M059J (cell line): ENCODE measurements at places on chromosomes 2 and 18. TPM values are rescaled to one million over a fixed set of nuclear protein-coding genes. Genes with fewer than 3 reads are reported as not detected.
A peak's percentile ranks its signal among the peaks of the same experiment; 100 is the strongest.

- no peak for DNase-seq
Measured at GRCh38 chr2:218726004-218726574, 15.5 kb downstream of the TTLL4 start.

GRCh38 chr2:230602562-230603230 lies 109.9 kb upstream of the CAB39 start:
- DNase-seq = no peak

- no peak for DNase-seq
Measured at GRCh38 chr2:217932803-217933616, 69.8 kb downstream of the TNS1 start.

DNA sequence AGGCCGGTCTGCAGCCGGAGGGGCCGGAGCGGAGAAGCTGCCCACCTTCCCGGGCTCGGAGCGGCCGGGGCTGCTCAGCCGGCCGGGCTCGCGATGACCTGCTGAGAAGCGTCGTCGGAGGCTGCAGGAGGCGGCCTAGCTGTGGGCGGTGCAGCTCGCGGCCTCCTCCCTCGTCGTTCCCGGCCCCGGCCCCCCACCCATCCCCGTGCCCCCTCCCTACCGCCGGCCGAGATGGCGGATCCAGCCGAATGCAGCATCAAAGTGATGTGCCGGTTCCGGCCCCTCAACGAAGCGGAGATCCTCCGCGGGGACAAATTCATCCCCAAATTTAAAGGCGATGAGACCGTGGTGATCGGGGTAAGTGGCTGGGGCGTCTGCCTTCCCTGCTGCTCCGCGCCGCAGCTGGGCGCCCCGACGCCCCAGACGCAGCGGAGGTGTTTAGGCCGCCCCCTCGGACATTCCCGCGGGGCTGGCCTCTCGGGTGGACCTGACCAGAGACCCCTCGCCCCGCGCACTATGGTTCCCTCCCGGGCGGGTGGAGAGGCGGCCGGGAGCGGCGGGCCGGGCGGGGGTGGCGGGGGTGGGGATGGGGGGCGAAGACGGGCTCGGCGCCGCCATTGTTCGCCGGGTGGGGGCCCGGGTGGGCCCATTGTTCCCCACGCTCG lies 492 bp downstream of the KIF5C start:
- no peak for DNase-seq

UGT1A8 gene
- total RNA-seq = not detected in 2 replicates

GRCh38 chr2:42961385-42961811 lies 169.0 kb upstream of the HAAO start:
- no peak for DNase-seq

ALPP gene
- 0.59 and 1.5 TPM in 2 replicates for total RNA-seq

HOXD12 gene
- total RNA-seq = 0.12 TPM in 1 of 2 replicates, not detected in the other

- DNase-seq = no peak
Measured at GRCh38 chr18:10797896-10798295, 272.1 kb downstream of the NAPG start.

- no peak for DNase-seq
Measured at GRCh38 chr2:42762823-42763804, 821 bp downstream of the OXER1 start.

CHRNG gene
- not detected in 2 replicates for total RNA-seq

DNA sequence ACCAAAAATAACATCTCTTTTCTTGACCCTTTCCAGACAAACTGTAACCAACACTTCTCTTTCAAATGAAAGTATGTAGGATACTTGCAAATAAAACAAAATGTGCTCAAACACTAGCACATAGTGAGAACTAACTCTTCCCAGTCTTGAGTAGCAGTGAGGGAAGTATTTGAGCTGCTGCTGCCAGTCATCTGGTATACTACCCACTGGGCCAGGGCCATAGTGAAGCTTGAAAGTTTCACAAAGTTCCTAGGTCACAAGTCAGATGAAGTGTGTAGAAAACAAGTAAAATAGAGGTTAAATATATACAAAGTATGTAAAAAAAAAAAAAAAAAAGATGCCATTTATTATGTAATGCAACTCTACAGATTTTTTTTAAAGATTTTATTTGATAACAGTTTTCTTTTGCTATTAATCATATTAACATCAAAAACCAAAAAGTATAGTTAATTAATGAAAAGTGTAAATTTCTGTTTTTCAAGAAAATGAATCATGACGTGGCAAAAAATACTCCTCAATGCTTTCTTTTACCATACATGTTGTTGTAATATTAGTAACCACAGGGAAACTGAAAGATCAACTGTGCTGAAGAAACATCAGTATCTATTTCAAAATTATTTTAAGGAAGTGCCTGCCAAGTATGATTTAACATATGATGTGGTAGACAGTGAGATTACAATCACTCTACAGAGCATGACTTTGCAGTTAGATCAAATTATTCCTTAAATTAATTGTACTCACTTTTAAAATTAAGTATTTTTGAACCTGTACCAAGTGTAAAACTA lies 21.6 kb upstream of the TRIB2 start:
- no peak for DNase-seq

REEP1 gene
- total RNA-seq = 2.5 and 3.4 TPM in 2 replicates

DNA sequence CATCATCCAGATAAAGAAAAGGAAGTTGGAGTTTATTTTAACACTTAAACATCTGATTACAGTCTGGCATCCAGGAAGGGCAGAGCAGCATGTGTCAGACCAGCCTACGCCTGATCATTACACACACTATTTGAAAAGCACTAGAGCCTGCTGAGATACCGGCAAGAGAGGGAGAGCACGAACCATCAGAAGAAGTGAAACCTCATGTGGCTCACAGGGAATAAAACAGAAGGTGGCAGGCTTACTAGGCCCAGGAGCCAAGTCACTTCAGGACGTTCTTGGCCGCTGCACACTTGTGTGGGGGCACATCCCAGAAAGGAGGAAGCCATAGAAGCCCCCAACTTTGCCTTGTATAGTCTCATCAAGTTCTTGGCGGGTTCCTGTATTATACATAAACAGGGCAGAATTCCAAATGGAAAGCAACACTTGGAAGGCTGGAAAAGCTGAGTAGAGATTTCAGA lies 105.5 kb downstream of the UGGT1 start:
- DNase-seq = no peak

COX7A2L gene
- 178 and 254 TPM in 2 replicates for total RNA-seq

NYAP2 gene
- 1.5 and 2.3 TPM in 2 replicates for total RNA-seq

DNA sequence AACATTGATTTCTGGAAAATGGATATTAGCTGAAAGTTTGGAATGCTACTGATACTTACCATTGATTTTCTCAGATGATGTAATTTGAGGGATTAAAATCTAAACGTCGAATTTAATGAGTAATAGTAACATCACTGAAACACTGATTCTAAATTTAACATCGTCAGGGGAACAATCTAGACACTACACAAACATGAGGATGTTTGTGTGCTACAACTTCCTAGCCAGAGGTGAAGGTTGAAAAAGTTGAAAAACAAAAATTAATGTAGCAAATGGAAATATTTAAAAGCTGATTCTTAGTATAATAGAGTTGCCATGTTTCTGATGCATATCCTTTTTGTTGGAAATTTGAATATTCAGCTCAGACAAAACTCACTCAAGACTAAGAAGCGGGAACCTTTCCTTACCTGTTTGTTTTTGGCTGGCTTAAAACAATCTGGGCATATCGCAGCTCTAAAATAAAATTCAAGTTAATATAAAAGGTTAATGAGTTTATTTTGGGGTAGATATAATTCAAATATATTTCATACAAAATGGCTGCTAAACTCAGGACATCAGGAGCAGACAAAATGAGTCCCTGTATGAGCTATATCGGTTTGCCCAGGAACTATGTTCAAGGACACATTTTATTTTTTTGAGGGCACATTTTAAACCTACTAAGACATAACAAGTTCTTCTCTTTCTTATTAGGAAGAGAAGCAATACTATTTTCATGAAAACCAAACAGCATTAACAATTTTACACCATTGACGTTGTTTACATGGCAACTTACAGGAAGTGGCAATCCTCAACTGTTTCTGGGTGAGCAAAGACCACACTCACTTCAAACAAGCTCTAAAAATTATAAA lies 52.6 kb upstream of the PEX13 start:
- DNase-seq = no peak

GRCh38 chr2:238302087-238302486 lies 13.7 kb upstream of the PER2 start:
- no peak for DNase-seq

GRCh38 chr2:216066230-216066629 lies 15.4 kb downstream of the PECR start:
- DNase-seq = peak; percentile 59

- no peak for DNase-seq
Measured at GRCh38 chr18:23631746-23632145, 31.0 kb downstream of the ANKRD29 start.

TMEM247 gene
- total RNA-seq = not detected in 2 replicates

DNA sequence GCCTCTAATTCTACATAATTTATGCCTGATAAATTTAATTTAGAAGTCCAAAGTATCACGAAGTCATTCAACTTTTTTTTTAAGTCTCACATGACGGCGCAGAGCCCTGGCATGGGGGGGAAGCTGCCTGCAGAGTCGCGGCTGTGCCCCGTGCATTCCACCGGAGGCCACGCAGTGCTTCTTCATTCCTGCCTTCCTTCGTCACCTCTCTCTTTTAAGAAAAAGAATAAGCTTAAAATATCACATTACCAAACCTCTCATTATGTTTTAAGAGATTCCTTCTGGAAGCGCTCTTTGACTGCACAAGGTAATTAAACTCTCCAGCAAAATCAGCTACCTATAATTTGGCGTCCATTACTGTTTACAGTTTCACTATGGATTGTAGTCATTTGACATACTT lies 20.3 kb upstream of the KIDINS220 start:
- DNase-seq = no peak

ATG16L1 gene
- 20.1 and 32.5 TPM in 2 replicates for total RNA-seq

DNA sequence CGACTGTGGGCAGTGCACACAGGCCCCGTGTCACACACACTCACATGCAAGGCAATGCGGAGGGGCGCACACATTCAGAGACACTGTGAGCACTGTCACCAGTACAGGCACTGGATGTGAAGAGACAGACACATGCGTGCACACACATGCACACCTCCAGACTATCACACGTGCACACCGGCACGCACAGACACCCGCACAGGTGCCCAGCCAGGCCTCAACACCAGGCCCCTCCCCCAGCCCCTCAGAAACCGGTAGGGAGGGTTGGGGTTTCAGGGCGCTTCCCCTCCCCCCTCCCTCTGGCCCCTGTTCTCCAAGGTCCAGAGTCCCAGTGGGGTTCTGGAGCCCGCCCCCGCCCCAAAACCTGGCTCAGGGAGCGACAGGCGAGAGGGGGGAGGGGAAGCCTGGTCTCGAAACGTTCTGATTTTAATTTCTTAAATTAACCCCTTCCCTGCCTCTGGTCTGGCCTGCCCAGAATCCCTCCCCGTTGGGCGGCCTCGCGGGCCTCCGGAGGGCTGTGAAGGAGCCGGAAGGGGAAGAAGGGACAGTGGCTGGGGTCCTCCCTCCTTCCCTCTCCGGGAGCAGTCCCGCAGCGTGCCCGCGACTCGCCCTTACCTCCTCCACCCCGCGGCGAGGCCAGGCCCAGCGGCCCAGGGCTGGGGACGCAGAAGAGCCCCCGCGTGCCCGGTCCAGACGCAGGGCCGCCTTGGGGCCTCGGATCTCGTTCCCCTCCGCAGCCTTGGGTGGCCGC lies 558 bp downstream of the FBXO41 start:
- DNase-seq = no peak

GRCh38 chr18:63965716-63966330 lies 4.1 kb upstream of the SERPINB8 start:
- peak; percentile 57 for DNase-seq

GRCh38 chr18:79786786-79787526 lies 10.8 kb upstream of the KCNG2 start:
- peak; percentile 40 for DNase-seq

DNA sequence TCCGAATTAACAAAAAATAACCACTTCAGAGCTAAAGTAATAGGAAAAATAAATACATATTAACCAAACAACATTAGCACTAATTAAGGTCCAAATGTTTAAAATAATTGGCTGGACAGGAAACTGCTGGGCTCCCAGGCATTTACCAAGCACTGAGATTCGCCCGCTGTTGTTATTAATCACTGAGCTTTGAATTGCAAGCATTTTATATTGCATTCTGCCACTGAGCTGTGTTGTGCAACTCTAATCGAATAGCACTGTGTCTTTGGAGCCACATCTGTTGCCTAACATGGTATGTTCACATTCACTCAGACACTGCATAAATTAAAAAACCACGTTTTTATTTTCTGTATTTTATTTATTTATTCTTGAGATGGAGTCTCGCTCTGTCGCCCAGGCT lies 88.9 kb downstream of the SOWAHC start:
- DNase-seq = peak; percentile 49

- no peak for DNase-seq
Measured at GRCh38 chr2:96510931-96511595, 5.9 kb upstream of the NEURL3 start.

GRCh38 chr2:39484206-39484605 lies 47.1 kb upstream of the MAP4K3 start:
- no peak for DNase-seq

DNA sequence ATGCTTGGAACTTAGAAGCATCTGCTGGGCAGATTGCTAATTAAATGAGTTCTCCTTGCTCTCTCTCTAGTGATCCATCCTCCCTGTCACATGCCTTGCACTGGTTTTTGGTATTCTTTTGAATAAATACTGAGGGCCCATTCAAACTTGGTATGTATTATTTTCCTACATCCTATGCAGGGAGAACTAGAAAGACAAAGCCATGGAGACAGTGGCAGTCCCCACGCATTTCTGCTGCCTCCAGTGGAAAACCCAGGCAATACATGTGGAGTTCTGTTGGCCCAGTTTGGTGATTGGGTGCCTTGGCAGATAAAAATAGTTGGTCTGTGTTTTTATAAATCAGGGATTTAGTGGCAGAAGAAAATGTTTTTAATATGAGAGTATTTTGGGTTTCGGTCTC lies 68.7 kb downstream of the DIS3L2 start:
- no peak for DNase-seq

DNAH6 gene
- total RNA-seq = 0.02 TPM in 1 of 2 replicates, not detected in the other

GRCh38 chr2:235048549-235048948 lies 96.7 kb downstream of the SH3BP4 start:
- DNase-seq = peak; percentile 61

GPR39 gene
- total RNA-seq = 8.2 and 10.7 TPM in 2 replicates

RNPEPL1 gene
- 4.5 and 18.1 TPM in 2 replicates for total RNA-seq

- peak; percentile 42 for DNase-seq
Measured at GRCh38 chr18:49546719-49547273, 15.1 kb upstream of the LIPG start.

GRCh38 chr2:216606551-216607276 lies 26.5 kb upstream of the IGFBP2 start:
- peak; percentile 27 for DNase-seq

DNA sequence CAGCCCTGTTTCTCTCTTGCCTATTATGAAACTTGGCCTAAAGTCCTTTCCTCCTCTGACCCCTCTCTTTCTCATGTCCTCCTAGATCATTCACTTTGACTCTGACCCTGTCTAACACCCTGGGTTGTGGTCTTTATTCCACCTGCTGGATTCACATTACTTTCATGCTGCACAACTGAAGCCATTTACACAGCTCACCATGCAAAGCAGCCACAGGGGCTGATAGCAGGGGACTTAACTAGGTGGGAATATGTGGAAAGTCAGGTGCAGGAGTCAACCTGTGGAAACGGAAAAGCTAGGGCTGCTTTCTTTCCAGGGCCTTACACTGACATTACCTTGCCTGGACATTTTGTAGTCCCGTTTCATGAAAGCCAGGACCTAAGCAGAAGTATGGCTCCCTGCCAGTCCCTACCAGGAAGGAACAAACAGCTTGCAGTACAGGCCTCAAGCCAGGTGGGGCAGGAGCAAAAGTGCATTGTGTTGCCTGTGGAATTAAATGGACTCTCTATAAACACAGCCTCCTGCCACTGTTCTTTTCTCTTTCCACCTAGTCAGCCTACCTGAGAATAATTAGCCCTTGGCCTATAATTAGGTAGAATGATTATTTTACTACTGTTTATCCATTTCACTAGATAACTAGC lies 11.8 kb downstream of the MAPRE3 start:
- DNase-seq = peak; percentile 66
